Activated naive CD8-positive, alpha-beta T cell treated with anti-CD3 and anti-CD28 coated beads for 36 hours (primary cell): ENCODE measurements at places on chromosomes 11 and 22. TPM values are rescaled to one million over a fixed set of nuclear protein-coding genes. Genes with fewer than 3 reads are reported as not detected.

Gene AGBL2
- total RNA-seq = 5.5 TPM

Gene GAL3ST1
- total RNA-seq = not detected

Gene ST14
- total RNA-seq = 0.14 TPM

Gene IL10RA
- total RNA-seq = 39.6 TPM

Gene SNX32
- total RNA-seq = 2.4 TPM

Gene IGLL1
- not detected for total RNA-seq

Gene LDLRAD3
- total RNA-seq = 0.24 TPM

DNA sequence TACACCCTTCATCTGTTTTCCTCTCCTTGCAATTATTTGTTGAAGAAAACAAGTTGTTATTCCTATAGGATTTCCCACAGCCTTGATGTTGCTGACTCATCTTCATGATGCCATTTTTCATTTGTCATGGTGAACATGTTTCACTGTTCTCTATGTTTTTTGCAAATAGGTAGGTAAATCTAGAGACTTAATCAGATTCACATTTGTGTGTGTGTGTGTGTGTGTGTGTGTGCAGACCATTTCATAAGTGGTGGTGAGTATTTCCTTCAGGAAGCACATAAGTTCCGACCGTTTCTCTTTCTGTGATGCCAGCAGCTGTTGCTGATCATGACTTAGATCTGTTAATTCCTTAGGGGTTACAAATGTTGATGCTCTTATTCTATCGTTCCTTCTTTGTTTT is 80.3 kb upstream of the IZUMO1R start:
- no peaks in the 10 kb centered on the region for H3K4me1 ChIP-seq
- H3K36me3 ChIP-seq = no peaks in the 10 kb centered on the region
- peaks cover 7% of the 10 kb centered on the region for H3K27me3 ChIP-seq
- no peak overlapping the region for H3K4me3 ChIP-seq
- no peak overlapping the region for H3K27ac ChIP-seq

- peaks cover 52% of the 10 kb centered on the region for H3K4me1 ChIP-seq
- H3K27me3 ChIP-seq = no peaks in the 10 kb centered on the region
- peak overlapping the region; percentile 74 for H3K27ac ChIP-seq
- peak; percentile 60 for DNase-seq
Observed at GRCh38 chr11:121417055-121417551, 35.0 kb upstream of the SORL1 start.

- peaks cover 81% of the 10 kb centered on the region for H3K4me1 ChIP-seq
- H3K27me3 ChIP-seq = no peaks in the 10 kb centered on the region
- no peak overlapping the region for H3K27ac ChIP-seq
- H3K36me3 ChIP-seq = peaks cover 59% of the 10 kb centered on the region
- DNase-seq = no peak
Observed at GRCh38 chr11:96313163-96313562, 29.8 kb downstream of the MAML2 start.

- H3K4me1 ChIP-seq = peaks cover 5% of the 10 kb centered on the region
- H3K27me3 ChIP-seq = no peaks in the 10 kb centered on the region
- DNase-seq = no peak
- peaks cover 38% of the 10 kb centered on the region for H3K36me3 ChIP-seq
Observed at GRCh38 chr11:125609545-125609944, 15.4 kb upstream of the CHEK1 start.

- no peak overlapping the region for H3K27ac ChIP-seq
- peaks cover 5% of the 10 kb centered on the region for H3K4me1 ChIP-seq
- DNase-seq = no peak
Observed at GRCh38 chr11:77126156-77126775, 1.8 kb upstream of the MYO7A start.

DNA sequence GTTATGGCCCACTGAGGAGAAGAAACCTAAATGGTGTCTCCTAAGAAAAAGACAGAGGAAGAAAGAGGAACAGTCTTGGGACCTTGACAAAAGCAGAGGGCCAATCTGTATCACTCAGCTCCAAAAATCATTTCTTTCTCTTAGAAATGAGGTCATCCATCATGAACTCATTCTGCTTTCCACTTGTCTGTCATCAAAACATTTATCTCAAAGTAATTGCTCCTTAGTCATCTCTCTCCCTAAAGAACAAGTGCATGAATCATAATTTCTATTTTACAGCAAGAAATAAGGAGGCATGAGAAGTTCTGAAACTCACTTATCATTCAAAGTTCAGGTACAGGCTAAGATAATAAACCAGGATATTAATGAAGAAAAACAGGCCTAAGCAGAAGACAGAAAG is 375.6 kb downstream of the KCNA4 start:
- H3K27ac ChIP-seq = no peak overlapping the region
- DNase-seq = no peak
- H3K27me3 ChIP-seq = no peaks in the 10 kb centered on the region
- H3K4me3 ChIP-seq = no peak overlapping the region
- H3K4me1 ChIP-seq = no peaks in the 10 kb centered on the region

DNA sequence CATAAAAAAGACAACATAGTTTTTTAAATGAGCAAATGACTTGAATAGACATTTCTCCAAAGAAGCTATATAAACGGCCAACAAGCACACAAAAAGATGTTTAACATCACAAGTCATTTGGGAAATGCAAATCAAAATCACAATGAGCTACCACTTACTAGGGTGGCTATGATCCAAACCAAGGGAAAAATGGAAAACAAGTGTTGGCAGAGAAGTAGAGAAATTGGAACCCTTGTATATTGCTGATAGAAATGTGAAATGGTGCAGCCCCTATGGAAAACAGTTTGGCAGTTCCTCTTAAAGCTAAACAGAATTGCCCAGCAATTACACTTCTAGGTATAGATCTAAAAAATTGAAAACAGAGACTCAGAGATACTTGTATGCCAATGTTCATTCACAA is 29.0 kb downstream of the PAMR1 start:
- no peak overlapping the region for H3K27ac ChIP-seq
- no peaks in the 10 kb centered on the region for H3K36me3 ChIP-seq
- H3K27me3 ChIP-seq = no peaks in the 10 kb centered on the region
- no peak for DNase-seq

DNA sequence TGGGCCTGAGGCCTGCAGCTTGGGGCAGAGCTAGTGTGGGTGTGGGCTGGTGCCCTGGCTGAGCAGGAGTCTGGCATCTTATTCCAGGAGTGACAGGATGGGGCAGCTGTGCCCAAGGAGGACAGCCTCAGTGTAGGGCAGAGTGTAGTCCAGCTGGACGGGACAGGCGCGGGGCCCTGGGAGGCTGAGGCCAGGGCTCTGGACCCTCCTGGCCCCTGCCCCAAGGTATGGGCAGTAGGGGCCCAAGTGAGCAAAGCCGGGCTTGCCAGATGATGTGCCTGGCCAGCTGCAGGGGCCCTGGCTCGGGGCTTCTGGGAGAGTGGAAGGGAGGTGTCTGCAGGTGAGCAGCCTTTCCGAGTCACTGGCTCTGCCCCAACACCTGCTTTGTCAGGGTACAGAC is 1190.9 kb downstream of the BRD1 start:
- H3K27ac ChIP-seq = no peak overlapping the region
- no peak for DNase-seq
- no peaks in the 10 kb centered on the region for H3K27me3 ChIP-seq
- H3K36me3 ChIP-seq = no peaks in the 10 kb centered on the region
- H3K4me3 ChIP-seq = no peak overlapping the region

- no peaks in the 10 kb centered on the region for H3K4me1 ChIP-seq
- no peak overlapping the region for H3K4me3 ChIP-seq
- no peak for DNase-seq
- no peak overlapping the region for H3K27ac ChIP-seq
- H3K36me3 ChIP-seq = no peaks in the 10 kb centered on the region
- H3K27me3 ChIP-seq = no peaks in the 10 kb centered on the region
Observed at GRCh38 chr11:117382746-117383145, 55.1 kb downstream of the CEP164 start.

GRCh38 chr11:128412847-128413791 is 174.2 kb downstream of the ETS1 start:
- DNase-seq = no peak
- no peak overlapping the region for H3K4me3 ChIP-seq
- H3K27me3 ChIP-seq = no peaks in the 10 kb centered on the region
- peak overlapping the region; percentile 49 for H3K27ac ChIP-seq
- H3K4me1 ChIP-seq = peaks cover 52% of the 10 kb centered on the region
- H3K36me3 ChIP-seq = peaks cover 11% of the 10 kb centered on the region

DNA sequence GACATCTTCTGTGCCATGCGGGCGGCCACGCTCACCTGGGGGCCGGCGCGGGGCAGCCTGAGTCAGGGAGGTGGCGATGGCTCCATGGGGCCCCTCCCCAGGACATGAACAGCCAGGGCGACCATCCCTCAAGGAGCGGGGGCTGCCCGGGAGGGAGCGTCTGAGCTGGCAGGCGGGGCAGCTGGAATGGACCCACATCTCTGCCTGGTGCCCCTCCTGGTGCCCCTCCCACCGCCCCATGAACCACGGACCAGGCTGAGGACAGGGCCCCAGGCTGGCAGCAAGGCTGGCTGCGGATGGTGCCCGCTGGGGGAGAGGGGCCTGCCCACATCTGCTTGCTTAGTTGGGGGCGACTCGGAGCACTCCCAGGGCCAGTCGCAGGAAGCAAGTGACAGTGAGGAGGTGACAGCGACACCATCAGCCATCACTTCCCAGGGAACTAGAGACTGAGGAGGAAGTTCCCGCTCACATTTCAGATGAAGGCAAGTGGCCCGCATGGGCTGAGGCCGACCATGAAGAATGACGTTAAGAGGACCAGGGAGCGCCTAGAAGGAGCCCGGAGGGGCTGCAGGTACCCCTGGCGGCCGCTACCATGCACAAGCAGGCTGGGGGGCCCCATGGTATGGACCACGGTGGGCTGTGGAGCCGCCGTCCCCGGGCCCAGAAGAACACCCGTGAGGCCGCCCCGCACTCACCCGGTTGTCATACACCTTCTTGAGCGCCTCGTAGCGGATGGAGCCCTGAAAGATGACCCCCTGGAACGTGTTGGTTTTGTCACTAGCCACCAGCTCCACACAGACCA is 37.3 kb downstream of the KIAA0930 start:
- no peak for DNase-seq
- H3K27me3 ChIP-seq = no peaks in the 10 kb centered on the region
- H3K27ac ChIP-seq = no peak overlapping the region
- peaks cover 4% of the 10 kb centered on the region for H3K36me3 ChIP-seq
- no peaks in the 10 kb centered on the region for H3K4me1 ChIP-seq
- H3K4me3 ChIP-seq = no peak overlapping the region

- H3K27me3 ChIP-seq = peaks cover 99% of the 10 kb centered on the region
- no peak for DNase-seq
- H3K36me3 ChIP-seq = no peaks in the 10 kb centered on the region
- peaks cover 48% of the 10 kb centered on the region for H3K4me1 ChIP-seq
Observed at GRCh38 chr11:43578346-43579170, 102.0 kb upstream of the HSD17B12 start.

DNA sequence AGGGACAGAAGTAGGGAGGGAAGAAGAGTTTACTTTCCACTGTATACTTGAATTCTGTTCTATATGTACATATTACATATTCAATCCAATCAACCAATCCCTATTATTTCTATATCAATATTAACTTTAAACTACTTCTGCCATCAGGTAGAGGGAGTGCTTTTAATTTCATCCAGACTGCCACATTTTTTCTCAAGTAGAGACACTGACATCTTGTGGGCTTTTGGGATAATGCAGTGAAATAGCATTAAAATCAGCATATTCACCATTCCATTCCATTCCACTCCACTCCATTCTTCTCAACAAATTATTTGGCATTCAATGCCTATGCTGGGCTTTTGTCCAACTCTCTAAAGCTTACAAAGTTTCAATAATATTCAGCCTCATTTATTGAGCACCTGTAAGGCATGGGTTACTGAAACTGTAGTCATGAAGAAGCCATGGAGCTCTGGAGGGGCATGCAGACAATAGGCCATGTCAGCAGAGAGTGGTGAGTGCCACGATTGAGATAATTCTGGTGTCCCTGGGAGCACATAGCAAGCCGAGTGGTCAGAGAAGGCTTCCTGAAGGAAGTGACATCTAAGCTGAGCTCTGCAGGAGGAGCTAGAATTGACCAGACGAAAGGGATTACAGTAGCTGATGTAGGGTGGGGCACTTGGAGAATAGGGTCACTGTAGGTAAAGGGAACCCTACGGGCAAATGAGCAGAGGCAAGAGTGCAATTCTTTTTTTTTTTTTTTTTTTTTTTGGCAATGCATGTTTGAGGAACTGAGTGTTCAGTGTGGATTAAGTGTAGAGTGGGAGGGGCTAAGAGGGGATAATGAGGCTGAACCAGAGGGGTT is 12.8 kb upstream of the CLPB start:
- H3K27ac ChIP-seq = no peak overlapping the region
- H3K27me3 ChIP-seq = peaks cover 3% of the 10 kb centered on the region
- H3K4me3 ChIP-seq = no peak overlapping the region
- H3K36me3 ChIP-seq = no peaks in the 10 kb centered on the region
- no peak for DNase-seq
- H3K4me1 ChIP-seq = no peaks in the 10 kb centered on the region

DNA sequence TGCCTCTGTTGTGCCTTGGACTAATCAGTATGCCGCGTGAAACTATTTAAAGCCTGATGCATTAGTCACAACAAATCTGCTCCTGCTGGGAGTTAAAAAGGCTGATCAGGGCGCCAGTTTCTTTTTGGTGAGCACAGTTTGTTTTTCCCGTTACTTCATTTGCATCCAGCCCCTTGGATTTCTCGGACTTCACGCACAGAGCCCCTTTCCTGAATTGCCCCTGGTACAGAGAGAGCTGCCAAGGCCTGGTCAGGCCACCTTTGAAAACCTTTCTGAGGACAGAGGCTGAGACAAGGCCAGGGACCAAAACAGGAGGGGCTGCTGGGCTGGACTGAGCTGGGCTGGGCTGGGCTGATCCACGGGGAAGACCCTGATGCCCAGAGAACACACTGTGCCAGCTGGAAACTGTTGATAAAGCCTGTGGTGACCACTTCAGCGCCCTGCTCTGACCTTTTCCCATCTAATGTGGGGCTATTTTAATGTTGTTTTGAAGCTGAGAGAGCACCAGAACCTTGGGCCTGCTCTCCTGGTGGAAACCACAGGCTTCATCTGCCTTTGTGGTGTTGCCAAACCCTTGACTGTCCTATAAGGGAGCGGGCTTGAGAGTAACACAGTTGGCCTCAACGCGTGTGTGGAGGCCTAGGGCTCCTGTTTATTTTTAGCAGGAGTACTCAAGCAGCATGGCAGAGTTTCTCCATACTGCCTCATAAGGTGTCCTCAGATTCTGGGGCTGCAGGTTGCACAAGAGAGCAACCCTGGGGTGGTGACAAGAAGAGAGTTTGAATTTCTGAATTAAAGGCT is 44.2 kb downstream of the NAV2 start:
- no peak overlapping the region for H3K4me3 ChIP-seq
- no peaks in the 10 kb centered on the region for H3K4me1 ChIP-seq
- no peak for DNase-seq
- H3K36me3 ChIP-seq = no peaks in the 10 kb centered on the region

- no peak overlapping the region for H3K4me3 ChIP-seq
- H3K36me3 ChIP-seq = no peaks in the 10 kb centered on the region
- H3K27ac ChIP-seq = no peak overlapping the region
- no peaks in the 10 kb centered on the region for H3K27me3 ChIP-seq
Observed at GRCh38 chr22:38762551-38762983, 6.8 kb upstream of the SUN2 start.
